Stimulated activated CD4-positive, alpha-beta T cell treated with anti-CD3 and anti-CD28 coated beads, TNF-alpha, amount 100 ng/mL, for 24 hours (primary cell): ENCODE measurements at places on chromosomes 4 and X.

DNA sequence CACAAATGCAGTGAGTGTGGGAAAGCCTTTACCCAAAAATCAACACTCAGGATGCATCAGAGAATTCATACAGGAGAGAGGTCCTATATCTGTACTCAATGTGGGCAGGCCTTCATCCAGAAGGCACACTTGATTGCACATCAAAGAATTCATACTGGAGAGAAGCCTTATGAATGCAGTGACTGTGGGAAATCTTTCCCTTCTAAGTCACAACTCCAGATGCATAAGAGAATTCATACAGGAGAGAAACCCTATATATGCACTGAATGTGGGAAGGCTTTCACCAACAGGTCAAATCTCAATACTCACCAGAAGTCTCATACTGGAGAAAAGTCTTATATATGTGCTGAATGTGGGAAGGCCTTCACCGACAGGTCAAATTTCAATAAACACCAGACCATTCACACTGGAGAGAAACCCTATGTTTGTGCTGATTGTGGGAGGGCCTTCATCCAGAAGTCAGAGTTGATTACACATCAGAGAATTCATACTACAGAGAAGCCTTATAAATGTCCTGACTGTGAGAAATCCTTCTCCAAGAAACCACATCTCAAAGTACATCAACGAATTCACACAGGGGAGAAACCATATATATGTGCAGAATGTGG, 79.3 kb downstream of the ZNF81 start:
- no peak for DNase-seq

DNA sequence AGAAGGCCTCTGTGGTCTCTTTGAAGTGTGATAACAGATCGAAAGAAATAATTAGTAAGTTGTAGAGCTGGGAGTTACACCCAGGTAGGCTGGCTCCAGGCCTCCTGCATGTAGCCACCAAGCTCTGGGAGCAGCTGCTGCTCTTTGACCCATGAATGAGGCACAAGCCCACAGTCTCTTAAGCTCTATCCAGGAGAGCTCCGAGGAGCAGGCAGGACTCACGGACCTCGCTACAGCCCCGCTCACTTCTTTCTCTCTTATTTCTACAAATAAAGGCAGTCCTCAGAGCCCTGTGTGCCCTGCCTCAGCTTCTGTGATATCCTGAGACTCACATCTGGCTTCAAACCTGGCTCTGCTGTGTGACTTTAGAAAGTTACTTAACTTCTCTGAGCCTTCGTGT, 86.9 kb downstream of the EVC start:
- DNase-seq = no peak

DNA sequence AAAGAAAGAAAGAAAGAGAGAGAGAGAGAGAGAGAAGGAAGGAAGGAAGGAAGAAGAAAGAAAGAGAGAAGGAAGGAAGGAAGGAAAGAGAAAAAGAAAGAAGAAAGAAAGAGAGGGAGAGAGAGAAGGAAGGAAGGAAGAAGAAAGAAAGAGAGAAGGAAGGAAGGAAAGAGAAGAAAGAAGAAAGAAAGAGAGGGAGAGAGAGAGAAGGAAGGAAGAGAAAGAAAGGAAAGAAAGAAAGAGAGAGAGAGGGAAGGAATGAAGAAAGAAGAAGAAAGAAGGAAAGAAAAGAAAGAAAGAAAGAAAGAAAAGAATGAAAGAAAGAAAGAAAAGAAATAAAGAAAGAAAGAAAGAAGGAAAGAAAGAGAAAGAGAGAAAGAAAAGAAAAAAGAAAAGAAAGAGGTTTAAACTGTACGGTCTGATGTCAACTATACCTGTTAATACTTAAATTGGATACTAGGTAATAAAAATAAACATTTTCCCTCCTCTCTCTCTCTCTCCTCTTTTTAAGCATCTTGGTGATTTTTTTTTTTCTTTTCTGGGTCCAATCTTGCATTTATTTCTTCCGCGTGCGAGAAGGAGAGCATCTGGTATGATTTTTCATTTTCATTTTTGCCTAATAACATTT, 93.8 kb downstream of the CRLF2 start:
- DNase-seq = no peak

DNA sequence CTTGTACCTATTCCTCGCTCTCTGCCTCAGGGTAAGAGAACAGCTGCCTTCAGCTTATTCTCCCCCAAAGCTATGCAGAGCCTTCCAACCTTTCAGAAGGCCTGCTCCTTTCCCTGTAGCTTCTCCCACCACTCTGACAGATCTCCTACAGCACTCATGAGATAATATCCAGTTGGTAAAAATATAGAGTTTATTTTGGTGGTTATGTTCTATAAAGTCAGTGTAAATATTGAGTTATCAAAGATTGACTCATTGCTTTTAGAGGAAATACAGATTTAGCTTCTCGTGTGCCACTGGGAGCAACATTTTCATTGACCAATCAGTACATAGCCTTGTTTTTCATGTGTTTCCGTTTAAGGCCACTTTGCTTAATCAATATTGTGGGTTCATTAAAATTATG, 216.2 kb upstream of the TECRL start:
- no peak for DNase-seq

- DNase-seq = no peak
These were observed 11.9 kb downstream of the RPS6KA3 start for GRCh38 chrX:20254712-20255299.

DNA sequence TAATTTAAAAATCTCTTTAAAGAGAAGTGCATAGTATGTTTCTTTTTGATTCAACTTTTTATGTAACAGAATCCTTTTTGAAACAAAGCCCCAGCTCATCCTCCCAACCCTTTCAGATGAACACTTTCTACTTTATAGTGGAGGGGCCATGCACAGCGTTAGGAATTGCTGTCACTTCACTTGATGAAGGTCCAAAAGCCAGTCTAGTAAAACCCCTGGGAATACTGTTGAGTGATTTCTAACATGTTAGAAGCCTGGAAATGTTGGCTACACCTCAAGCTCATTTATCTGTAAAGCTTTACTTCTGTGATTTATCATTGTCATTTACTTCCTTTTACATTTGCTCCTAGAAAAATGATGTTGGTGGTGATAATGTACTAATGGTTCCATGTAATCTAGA, 1608.9 kb upstream of the TENM3 start:
- no peak for DNase-seq

DNA sequence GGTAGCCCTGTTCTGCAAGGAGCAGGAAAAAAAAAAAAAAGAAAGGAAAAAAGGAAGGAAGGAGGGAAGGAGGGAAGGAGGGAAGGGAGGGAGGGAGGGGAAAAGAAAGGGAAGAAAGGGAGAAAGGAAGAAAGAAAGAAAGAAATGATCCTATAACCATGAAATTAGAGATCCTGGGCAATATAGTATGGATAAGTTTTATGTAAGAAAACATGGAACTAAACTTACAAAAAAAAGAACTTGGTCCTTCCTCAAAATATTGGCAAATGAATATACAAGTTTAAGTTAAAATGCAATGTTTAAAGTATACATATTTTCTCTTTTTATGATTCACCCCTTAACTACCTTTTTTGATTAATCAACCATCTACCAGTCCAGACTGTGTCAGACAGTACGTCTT, 18.9 kb downstream of the BBS7 start:
- DNase-seq = no peak

DNA sequence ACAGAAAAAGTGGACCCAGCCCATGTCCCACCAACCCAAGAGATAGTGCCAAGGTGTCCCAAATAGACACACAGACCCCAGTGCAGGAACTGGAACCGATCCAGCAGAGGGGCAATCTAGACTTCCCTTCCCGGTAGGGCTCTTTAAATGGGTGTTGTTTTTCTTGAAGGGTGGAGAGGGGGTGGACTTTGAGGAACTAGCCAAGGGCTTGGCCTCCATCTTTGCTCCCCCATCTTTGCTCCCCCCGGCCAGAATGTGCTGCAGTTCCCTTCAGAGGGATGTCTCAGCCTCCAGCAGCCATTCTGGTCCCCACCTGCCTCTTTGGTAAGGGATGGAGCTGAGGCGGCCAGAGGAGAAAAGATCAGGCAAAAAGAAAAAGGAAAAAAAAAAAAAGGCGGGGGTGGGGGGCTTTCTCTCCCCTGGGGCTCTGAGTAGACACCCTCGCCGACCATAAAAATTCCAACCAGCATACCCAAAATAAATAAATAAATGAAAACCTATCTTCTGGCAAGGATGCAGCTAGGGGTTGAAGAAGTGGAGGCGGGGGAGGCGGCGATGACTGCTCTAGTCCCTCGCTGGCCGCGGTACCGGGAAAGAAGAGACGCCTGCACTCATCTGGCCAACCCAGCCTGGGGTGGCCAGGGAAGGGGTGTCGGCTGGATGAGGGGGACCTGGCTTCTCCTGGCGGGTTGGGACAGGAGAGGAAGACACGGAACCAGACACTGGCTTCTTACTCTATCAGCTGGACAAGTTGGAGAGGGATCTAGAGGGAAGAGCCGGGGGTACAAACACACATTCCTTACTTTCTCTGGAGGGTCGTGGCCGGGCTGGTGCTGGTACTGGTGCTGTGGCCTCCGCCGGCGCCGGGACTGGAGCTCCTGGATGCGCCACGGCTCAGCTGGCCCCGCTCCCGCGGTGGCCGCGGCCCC, 38.5 kb upstream of the IQSEC2 start:
- DNase-seq = no peak

DNA sequence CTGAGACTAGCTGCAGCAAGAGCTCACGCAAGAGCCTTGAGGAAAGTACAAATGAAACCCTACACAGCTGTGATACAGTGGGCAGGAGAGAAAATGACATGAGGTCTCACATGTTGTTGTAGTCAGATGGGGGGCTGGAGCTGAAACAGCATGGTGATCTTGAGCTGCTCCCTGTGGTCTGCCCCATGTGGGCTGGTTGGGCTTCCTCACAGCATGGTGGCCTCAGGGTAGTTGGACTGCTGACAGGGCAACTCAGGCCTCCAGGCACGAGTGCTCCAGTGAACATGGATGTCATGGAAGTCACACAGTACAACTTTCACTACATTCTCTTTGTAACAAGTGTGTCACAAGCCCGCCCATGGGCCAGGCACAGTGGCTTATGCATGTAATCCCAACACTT, 3.4 kb upstream of the MAN2B2 start:
- no peak for DNase-seq

- DNase-seq = no peak
These were observed 49.7 kb upstream of the TMEM164 start for GRCh38 chrX:109952985-109953905.

GRCh38 chrX:136272325-136272724, 21.1 kb upstream of the MAP7D3 start:
- no peak for DNase-seq

DNA sequence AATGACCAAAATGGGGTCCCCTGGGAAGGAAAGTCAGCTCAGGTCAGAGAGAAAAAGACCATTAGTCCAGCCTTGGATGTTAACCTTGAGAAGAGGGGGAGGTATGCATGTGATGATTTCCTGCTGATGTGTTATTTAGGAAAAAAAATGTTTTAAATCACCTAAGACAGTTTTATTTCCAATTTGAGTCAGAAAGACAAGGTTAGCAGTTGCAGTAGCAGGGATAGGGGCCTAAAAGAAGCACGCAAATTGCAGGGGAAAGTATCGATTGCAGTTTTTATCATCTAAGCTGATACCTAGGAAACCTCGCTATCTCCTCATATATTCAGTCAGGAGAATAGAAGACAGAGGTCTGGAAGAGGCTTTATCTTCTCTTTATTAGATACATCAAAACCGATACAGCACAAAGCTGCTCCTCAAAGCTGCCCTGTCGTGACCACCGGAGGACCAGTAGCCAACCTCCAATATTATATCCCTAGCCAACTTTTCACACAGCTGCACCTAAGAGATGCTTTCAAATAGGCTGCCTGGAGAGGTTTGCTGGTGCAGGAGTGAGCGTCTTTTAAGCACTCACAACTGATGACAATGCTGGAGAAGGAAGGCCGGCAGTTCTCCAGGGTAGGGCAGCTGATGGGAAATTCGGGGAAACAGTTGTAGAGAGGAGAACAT, 289.4 kb downstream of the INPP4B start:
- DNase-seq = no peak

GRCh38 chr4:119598521-119598920, 30.1 kb downstream of the PDE5A start:
- no peak for DNase-seq

DNA sequence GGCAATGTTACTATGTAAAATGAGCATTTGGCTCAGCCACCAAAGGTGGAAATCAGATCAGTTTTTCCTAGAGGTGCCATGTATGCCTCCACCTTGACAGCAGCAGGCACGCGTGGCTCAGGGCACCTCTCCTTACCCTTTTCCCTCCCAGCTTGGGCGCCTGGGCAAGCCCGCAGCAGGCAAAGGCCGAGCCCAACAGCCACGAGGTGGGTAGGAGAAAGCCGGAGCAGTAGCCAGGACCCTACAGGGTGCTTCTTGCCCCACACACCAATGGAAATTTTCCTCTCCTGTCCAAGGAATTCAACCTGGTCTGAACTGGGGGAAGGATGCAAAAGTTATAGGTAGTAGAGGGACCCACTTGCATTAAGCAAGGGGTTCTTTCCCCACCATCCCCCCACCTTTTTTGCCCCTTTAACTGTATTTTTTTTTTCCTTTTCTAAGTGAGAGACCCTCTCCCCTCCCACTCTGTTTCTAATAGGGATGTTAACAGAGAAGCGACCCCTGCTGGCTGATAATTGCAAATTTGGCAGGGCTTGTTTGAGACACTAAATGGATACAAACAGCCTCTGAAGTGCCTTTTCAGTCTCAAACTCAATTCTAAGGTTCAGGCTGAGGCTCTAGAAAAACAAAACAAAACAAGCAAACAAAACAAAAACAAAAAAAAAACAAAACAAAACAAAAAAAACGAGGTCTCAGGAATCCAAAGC, 895.1 kb downstream of the PCDH18 start:
- DNase-seq = no peak

DNA sequence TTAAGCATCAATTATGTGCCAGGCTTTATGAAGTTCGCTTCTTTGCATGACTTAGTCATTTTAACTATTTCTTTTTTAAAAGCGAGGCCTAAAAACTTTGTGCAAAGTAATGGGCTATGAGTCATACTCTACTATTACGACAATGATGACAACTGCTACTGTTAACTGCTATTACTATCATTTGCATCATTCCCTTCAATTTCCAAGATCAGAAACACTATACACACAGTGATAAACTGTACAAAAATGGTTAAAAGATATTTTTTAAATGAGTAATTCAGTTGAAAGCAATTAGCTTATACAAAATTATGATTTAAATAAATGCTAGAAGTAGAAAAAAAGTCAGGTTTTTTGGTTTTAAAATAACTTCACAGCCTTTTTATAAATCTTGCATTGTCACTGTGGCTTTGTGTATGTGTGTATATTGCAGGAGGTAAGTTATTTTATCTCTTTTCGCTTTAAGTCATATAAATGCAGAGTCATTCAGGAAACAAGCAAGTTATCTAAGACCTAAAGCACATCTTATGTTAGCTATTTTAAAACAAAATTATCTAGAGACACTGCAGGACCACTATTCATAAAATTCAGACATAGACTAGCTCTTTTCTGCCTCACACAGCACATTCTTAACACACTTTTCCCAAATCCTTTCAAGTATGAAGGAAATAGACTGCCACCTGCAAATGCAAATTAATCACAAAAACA, 18.5 kb upstream of the CXCL3 start:
- DNase-seq = no peak

GRCh38 chr4:36753048-36753447, 471.6 kb downstream of the DTHD1 start:
- DNase-seq = no peak

- DNase-seq = no peak
These were observed 116.7 kb upstream of the HSD17B10 start for GRCh38 chrX:53550756-53551463.

GRCh38 chr4:153497988-153498967, 32.1 kb downstream of the TMEM131L start:
- DNase-seq = no peak

GRCh38 chr4:26321373-26322221, 783 bp downstream of the RBPJ start:
- no peak for DNase-seq
